Activated CD4-positive, alpha-beta T cell treated with anti-CD3 and anti-CD28 coated beads, Interleukin-2, Interleukin-6, amounts not matched to agents 100 ng/mL and 50 ng/mL, durations not matched to agents 16 hours and 8 hours (primary cell): ENCODE measurements at places on chromosomes 2 and 18.

- peak; percentile 61 for DNase-seq
These were observed 33.3 kb downstream of the NIF3L1 start for GRCh38 chr2:200922439-200922838.

DNA sequence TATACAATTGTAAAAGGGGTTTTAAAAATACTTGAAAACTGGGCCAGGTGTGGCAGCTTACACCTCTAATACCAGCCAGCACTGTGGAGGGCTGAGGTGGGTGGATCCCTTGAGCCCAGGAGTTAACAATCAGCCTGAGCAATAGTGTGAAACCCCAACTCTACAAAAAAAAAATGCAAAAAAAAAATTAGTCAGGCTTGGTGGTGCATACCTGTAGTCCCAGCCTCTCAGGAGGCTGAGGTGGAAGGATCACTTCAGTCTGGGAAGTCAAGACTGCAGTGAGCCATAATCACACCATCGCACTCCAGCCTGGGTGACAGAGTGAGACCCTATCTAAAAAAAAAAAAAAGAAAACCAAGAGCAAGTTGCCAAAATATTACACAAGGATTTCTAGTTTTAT is 182.7 kb downstream of the UBE2E3 start:
- no peak for DNase-seq

DNA sequence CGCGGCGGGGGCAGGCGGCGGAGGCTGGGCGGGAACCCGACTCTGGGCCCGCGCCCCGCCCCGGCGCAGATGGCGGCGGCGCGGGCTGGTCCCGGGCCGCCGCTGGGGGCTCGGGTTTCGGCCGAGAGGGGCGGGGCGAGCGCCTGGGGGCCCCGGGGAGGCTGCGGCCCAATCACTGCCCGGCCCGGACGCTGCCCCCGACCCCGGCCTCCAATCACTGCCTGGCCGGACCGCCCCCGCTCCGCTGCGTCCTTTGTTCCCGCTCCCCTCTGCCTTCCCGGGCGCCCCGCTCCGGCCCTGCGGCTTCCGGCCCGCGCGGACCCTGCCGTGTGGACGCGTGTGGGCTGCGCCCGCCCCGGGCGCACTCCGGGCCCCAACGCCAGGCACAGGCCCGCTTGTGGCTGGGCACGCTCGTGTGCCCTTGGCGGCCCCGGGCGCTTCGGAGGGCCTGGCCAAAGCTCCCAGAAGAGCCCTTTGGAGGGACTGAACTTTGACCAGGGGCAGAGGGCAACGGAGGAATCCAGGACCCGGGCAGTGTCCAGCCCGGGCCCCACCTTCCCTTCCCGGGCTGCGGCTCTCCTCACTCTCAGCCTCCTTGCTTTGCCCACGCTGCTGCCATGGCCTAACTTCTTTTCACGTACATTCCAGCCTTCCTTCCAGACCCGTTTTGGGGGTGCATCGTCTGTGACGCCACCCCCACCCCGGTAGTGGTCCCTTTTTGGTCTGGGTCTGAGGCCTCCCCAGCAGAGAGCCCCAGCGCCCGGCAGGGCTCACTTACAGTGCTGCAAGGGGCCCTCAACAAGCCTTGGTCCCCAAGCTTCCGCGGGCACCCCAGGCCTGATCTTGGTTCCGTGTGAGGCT is 27.1 kb upstream of the PTMA start:
- DNase-seq: no peak

- DNase-seq: no peak
These were observed 46.7 kb upstream of the ITGA6 start for GRCh38 chr2:172380436-172381274.

DNA sequence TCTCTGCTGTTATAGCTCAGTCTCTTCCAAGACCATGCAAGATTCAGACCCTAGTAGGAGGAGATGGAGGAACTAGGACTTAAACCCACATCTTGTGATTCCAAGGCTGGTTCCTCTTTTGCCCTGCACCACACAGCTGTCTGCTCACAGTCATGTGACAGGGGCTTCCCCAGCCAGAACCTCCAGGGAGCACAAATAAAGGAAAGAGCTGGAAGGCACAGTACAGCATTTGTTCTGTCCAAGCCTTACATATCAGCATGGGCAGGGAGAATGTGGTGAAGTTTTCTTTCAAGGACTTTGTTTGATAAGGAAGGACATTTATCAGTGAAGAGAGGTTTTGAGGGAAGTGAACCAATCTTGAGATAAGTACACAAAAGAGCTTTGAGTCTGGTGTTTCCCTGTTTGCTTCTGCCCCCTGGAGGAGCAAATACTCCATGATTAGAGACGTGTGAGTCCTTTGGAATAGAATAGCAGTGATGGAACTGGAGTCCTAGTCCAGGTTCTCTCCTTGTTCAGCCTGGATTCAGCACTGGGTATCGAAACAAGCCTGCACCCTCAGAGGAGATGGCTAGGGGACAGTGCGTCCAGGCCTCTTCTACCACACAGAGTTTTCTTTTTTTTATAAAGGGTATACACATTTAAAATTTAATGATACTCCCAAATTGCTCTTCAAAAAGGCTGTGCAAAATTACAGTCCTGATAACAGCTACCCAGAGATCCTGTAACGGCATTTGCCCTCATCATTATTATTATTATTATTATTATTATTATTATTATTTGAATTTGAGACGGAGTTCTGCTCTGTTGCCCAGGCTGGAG is 24.6 kb upstream of the CASP10 start:
- peak; percentile 71 for DNase-seq

- DNase-seq: no peak
These were observed 67.4 kb downstream of the KCTD18 start for GRCh38 chr2:200442471-200442870.

GRCh38 chr2:516944-517343 is 160.3 kb downstream of the TMEM18 start:
- no peak for DNase-seq

DNA sequence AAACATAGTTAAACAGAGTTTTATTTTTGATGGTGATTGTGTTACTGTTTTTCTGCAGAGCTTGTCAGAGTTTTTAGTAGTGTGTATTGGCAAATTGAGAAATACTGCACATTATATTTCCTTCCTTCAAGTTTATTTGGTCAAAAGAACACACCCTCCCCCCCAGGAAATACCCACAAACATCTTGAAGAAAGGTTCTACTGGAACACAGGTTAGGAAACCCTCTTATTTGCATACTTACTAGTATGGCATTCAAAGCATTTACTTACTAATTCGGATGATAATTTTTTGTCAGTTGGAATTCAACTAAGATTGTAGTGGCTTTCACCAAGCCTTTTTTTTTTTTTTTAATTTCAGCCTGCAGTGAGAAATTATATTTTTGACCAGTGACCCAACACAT is 9.1 kb downstream of the CAB39 start:
- peak; percentile 41 for DNase-seq

GRCh38 chr2:62471816-62472215 is 34.2 kb downstream of the TMEM17 start:
- no peak for DNase-seq

DNA sequence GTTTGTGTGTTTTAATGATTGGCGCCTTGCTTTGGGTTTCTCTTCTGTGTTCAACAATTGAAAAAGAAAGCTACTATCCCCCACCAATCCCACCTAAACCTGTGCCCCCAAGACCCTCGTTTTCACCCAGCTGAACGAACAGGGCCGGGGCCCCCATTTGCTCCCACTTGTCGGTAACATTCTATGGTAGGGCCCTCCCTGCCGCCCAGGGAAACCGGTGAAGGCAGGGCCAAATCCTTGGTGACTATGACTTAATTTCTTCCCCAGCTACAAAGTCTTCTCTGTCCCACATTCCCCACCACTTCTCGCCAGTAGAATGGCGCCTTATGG is 598 bp upstream of the SNRNP200 start:
- peak; percentile 10 for DNase-seq

GRCh38 chr18:76252880-76253279 is 242.2 kb downstream of the ZNF516 start:
- DNase-seq: no peak

- DNase-seq: no peak
These were observed 34.0 kb upstream of the SLC66A3 start for GRCh38 chr2:11121099-11121822.

GRCh38 chr2:7661502-7661901 is 744.3 kb downstream of the RNF144A start:
- DNase-seq: no peak

- DNase-seq: peak; percentile 23
These were observed 136.8 kb downstream of the SMAD7 start for GRCh38 chr18:48813833-48814489.

DNA sequence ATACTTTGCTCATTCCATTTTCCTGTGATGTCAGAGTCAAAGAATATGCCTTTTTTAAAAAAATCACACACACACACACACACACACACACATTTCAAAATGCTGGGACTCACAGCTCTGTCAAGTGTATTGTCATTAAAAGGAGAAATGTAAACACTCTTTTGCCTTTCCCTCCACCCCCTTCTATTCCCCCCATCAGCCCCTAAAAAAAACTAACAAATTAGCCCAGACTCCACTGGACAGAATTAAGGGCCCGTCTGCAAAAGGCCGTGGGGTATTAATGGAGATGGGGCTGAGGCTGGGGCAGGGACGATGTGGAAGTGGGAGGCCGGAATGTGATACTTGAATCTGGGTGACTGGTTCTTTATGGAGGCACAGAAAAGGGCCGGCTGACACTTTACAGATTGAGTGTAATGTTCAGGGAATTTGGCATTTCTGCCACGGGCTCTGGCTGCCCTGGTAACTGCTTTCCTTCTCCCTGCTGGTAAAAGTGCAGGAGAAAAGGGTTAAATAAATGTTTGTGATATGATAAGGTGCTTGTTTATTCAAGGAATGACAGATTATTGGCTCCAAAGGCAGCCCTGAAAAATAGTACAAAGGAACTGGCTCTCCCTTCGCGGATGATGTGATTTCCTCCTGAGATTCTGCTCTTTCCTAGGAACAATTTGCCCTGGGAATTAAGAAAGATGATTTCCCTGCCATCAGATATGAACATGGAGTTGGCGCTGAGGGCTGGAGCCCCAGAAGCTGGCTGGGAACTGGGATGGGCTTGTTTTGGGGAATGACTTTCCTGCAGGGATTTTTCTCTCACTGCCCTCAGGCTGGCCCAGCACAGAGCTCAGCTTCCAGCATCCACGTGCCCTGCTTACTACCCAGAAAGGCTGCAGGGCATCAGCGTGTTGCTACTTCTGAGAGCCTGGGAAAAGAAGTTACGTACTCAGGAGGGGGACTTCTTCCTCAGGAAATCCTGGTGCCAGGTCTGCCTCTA is 52.8 kb upstream of the CTAGE1 start:
- DNase-seq: no peak

- no peak for DNase-seq
These were observed 56.1 kb downstream of the CNTNAP5 start for GRCh38 chr2:124081154-124081716.

- DNase-seq: no peak
These were observed 51.9 kb downstream of the PLA2R1 start for GRCh38 chr2:160010361-160011145.

- DNase-seq: no peak
These were observed 234.2 kb downstream of the TCF4 start for GRCh38 chr18:55353806-55354205.

- DNase-seq: no peak
These were observed 33.5 kb upstream of the SLC66A3 start for GRCh38 chr2:11121823-11122155.

DNA sequence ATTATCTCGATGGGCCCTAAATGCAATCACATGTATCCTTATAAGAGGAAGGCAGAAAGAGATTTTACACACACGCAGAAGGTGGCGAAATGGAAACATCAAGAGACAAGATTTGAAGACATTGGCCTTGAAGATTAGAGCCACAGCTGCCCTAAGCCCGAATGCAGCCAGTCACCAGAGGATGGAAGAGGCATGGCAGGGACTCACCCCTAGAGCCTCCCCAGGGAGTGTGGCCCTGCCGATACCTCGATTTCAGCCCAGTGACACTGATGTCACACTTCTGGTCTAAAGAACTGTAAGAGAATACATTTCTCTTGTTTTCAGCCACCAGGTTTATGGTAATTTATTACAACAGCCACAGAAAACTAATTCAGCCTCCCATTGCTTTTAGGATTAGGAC is 17.4 kb downstream of the TTC39C start:
- DNase-seq: no peak

DNA sequence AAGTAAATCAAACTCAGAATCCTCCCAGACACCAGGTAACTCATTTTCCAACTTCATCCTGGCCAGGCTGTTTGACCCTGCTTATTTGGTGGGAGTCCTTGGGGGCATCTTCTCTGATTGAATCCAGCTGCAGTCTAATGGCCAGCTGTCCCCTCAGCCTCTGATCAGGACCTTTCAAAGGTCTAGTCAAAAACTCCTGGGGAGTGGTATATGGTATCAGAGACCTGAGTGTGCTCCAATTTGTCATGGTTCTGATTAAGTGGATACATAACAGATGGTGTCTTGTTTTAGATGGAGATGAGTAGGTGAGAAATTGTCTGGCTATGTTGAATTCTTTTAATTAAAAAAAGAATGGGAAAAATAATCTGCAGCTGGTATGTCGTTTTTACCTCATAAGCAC is 842.6 kb upstream of the ACVR2A start:
- no peak for DNase-seq

GRCh38 chr2:64807417-64807816 is 153.7 kb upstream of the SERTAD2 start:
- peak; percentile 35 for DNase-seq

DNA sequence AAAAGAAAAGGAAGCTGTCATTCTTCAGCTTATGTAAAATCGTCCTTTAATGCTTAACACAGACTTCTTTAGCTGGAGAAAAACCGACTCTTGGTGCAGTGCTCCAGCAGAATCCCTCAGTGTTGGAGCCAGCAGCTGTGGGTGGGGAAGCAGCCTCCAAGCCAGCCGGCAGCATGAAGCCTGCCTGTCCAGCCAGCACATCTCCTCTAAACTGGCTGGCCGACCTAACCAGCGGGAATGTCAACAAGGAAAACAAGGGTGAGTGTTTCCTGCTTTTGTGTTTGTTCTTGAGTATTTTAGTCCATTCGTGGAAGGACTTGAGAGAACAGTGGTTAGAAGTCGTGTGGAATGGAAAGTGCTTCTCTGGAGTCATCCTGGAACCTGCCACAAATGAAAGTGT is 38.9 kb downstream of the KDM3A start:
- DNase-seq: no peak

- no peak for DNase-seq
These were observed 7.5 kb downstream of the LCLAT1 start for GRCh38 chr2:30454571-30454970.

DNA sequence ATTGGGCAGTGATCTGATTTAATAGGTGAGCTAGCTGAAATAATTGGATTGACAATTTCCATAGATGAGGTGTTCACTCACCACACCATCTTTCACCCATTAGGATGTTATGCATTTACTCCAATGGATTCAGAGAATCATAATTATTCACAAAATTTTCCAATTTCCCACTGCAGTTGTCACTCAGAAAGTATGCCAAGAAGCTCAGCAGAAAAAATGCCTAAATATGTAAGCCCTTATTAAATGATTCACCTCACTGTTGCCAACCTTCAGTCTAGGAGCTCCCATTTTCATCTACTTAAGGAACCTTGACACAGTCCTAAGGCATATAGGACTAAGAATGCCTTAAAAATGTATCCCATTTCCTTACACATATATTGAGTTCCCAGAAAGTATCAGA is 94.3 kb downstream of the MBD2 start:
- no peak for DNase-seq

DNA sequence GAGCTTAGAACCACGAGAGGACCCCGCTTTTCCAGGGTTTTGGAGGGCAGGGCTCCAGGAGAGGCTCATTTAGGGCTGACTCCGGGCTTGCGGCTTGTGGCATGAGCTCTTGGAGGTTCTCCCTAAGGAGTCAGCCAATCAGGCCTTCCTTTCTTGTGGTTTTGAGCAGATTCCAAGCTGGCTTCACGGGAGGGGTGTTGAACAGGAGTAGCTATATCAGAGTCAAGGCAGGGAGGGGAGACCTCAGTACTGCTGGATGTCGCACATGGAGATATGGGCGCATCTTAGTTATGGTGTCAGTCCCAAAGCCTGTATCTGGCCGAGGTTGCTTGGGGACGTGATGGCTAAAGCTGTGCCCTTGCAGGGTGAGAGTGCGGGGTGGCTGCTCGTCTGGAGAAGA is 98.6 kb downstream of the AGAP1 start:
- DNase-seq: no peak
